ENCODE measurements at places on chromosomes 1 and 21.

DNA sequence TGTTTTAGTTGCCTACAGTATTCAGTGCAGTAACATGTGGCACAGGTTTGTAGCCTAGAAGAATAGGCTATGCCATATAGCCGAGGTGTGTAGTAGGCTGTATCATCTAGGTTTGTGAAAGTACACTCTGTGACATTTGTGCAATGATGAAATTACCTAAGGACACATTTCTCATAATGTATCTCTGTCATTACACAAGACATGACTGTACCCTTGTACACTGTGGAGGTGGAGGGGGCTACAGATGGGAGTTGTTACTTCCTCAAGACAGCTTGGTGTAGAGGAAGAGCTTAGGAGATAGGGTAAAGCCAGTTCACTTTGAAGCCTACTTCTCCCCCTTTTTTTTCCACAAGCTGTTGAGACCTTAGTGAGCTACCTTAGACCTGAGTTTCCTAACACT, 59.7 kb upstream of the RAVER2 start:
- DNase-seq: peak; percentile 7

DNA sequence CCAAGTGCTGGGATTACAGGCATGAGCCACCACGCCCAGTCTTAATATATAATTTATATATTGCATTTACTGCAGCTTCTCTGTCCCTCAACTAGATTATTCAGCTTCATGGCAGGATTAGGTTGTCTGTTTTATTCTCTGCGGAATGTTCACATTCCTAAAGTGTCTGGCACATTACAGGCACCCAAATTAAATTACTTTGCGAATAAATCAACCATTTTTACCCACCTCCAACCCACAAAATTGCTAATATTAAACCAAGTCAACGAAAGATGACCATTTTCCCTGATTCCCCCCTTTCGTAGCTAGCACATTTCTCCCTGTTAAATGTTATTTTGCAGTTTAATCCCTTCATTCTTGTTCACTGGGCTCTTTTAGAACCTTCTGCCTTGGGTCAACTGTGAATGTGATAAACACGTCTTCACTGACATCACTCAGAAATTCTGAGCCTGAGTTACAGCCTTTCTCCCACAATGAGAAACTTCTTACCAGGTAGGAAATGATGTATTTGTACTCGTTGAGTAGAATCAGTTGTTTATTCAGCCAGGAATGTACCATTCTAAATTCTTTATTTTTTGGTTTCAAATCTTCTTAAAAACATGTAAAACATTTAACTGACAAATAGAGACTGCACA, 35.9 kb downstream of the THAP3 start:
- DNase-seq: no peak

- DNase-seq: no peak
Observed at GRCh38 chr1:29865051-29865450, 628.7 kb downstream of the PTPRU start.

DNA sequence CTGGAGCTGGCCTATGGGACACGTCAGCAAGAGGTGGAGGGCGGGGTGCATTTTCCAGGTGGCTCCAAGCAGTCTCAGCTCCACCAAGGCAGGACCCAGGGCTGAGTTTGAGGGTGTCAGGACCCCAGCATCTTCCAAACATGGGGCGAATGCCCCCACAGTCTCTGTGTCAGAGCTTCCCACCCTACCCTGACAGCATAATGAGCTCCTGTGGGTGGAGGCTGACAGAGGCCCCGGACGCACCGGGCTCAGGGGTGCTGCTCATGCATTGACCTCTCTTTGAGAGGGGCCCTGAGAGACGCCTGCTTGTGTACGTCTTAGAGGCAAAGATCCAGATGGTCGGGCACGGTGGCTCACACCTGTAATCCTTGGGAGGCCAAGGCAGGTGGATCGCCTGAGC, 37.2 kb downstream of the SLC2A7 start:
- no peak for DNase-seq

DNA sequence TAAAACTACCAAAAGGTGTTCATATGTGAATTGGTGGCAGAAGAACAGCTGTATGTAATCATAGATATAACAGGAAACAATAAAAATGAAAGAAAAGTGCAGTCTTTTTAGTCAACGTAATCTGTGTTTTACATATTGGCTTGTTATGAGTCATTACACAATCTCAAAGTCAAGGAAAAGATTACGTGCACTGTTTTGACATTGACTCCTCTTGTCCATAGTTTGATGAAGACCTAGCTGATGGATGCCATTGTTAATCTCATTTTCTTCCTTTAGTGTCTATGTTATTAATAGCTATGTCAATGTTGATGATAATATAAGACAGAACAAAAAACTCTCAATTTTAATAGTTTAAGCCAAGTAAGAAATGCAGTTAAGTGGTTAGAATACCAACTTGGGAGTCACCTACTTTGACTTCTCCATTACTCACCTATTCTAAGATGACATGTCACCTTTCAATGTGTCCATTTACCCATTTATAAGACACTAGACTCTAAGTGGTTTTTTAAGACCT, 84.5 kb upstream of the SAMSN1 start:
- DNase-seq: no peak

DNA sequence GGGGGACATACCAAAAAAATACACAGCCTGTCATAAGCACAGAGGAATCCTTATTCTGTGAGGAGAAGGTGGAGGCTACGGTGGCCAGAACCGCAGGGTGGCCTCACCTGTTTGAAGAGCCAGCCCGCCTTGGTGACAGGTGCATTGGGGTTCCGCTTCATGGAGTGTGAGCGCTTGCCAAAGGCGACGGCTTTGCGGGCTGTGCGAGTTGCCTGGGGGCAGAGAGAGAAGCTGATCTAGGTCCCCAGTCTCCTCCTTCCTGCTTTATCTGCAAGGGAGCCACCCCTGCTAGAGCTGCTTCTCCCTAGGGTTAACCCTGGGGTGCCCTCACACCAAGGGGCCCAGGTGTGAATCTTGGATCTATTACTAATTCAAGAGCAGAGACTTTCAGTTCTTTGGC, 54.3 kb upstream of the GOLT1A start:
- no peak for DNase-seq

DNA sequence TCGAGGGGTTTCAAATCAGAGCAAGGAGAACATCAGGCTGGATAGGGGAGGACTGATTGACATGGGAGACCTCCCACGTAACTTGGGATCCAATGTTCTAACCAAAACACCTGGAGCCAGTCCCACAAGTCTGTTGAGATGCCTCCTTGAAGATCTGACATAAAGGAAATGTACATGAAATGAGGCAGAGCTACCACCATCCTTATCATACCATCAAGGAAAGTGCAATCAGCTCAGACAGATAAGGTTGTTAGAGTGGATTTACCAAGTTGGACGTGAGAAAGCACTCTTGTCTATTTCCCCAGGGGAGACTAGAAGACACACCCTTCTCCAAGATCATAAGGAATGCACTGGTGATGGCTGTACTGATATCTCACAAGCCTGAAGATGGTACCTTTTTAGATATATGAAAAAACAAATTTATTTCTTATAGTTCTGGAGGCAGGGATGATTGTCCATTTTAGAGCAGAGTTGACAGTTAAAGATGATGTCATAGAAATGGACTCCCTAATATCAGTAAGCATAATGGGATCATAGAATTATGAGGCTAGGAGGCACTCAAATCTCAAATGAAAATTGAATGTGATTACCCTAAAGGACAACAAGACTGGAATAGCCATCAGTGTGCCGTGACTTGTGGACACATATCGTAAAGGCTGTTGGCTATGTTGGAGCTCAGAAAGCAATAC, 129.1 kb upstream of the RAB4A start:
- DNase-seq: no peak

DNA sequence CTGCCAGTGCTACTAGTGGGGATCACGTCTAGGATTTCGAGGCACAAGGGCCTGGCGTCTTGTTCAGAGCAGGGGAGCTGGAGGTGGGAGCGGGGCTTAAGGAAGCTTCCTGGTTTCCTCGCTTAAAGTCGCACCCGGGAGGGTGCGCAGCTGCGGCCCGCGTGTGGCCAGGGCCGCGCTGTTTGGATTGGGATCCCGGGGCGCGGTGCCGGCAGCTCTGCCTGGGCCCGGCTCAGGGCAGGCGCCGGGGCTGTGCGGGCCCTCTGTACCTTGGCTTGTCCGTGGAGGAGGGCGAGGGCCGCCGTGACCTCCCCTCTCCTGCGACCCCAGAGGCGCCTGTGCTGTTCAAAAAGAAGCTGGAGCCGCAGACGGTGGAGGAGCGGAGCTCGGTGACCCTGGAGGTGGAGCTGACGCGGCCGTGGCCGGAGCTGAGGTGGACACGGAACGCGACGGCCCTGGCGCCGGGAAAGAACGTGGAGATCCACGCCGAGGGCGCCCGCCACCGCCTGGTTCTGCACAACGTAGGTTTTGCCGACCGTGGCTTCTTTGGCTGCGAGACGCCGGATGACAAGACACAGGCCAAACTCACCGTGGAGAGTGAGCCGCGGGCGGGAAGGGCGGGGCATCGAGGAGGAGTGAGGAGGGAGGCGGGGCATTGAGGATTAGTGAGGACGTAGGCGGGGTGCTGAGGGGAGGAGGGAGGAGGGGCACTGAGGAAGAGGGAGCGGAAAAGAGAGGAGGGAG, 67.8 kb downstream of the OBSCN start:
- peak; percentile 71 for DNase-seq

GRCh38 chr1:21668232-21668950, 766 bp downstream of the RAP1GAP start:
- DNase-seq: no peak

GRCh38 chr1:153057375-153057774, at the start of gene SPRR2A:
Gene SPRR2A, minus strand, starts transcription at chr1:153057512. Its CDS starts 777 bp downstream, at chr1:153056735.
- DNase-seq: peak; percentile 23

DNA sequence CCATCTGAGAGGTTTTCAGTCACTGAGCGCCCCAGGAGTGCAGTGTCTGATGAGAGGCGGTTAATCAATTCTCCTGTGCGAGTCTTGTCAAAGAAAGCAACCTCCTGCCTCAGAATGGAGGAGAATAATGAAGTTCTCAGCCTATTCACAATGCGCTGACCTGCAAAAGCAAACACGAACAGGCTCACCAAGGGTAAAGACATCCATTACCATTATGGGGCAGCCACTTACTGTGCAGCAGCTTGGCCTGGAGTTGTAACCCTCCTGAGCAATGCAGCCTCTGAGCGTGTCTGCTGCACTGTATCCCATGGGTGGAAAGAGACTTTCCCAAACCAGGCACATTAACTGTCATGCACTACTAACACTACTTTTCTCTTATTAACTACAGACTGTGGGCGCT, 11.0 kb downstream of the ABCB10 start:
- DNase-seq: no peak

DNA sequence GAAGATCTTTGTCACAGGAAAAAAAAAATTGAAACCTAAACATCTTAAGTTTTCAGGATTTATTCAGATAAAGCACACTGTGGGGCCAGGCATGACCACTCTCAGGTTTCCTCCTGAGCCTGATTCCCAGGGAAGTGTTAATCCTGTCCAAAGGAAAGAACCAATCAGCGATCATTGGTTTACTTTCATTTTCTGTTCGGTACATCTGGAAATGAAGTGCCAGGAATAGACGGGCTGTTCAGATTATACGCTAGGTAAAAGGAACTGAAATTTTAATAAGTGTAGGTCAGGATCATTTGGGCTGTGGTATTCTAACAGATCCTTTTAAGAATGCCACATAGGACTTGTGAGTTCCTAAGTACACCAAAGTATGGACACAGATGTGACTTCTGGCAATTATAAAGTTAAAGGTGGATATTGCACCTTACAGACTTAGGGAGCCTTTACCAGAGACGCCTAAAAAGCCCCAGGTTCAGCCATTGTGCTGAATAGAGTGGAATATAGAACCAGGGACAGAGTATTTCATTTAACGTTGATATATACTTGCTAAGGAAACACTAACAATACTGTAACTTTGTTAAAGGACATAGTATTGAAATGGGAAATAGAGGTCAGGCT, 9.3 kb upstream of the CACYBP start:
- DNase-seq: peak; percentile 40

DNA sequence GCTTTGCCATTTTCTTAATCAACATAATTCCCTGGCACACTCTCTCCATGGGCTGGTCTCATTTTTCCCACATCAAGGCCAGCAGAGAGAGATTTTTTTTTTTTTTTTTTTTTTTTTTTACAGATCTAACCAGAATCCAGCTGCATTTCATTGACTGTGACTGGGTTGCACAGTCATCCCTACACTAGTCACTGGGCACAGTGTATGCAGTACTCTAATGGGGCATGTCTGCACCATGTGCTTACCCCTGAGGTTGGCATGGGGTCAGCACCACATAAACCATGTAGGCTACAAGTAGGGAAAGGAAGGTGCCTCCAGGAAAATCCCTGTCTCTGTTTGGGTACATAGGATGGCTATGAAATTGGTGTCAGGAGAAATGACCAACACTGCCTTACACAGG, 64.1 kb upstream of the LRP8 start:
- no peak for DNase-seq

Measured in MV-4-11 (cell line).